Naive B cell (primary cell): ENCODE measurements at places on chromosomes 2 and 18. TPM values are rescaled to one million over a fixed set of nuclear protein-coding genes. Genes with fewer than 3 reads are reported as not detected.
A peak's percentile ranks its signal among the peaks of the same experiment; 100 is the strongest.

The CRYBA2 gene
- polyA plus RNA-seq: not detected

The ALPP gene
- not detected for polyA plus RNA-seq

The MROH2A gene
- polyA plus RNA-seq: not detected

The CCDC85A gene
- not detected for polyA plus RNA-seq

The ZAP70 gene
- 1.9 TPM for polyA plus RNA-seq

The ANKRD30B gene
- polyA plus RNA-seq: not detected

The TRIM43 gene
- polyA plus RNA-seq: not detected

The ABHD1 gene
- polyA plus RNA-seq: 1.3 TPM

The CCDC148 gene
- not detected for polyA plus RNA-seq

The PLCD4 gene
- not detected for polyA plus RNA-seq

The DCDC2C gene
- polyA plus RNA-seq: not detected

The NGEF gene
- not detected for polyA plus RNA-seq

The ATG4B gene
- polyA plus RNA-seq: 61.5 TPM

The VWA3B gene
- not detected for polyA plus RNA-seq

- no peak overlapping the region for H3K27ac ChIP-seq
- H3K27me3 ChIP-seq: no peaks in the 10 kb centered on the region
- DNase-seq: no peak
- H3K4me3 ChIP-seq: no peak overlapping the region
- H3K4me1 ChIP-seq: peaks cover 13% of the 10 kb centered on the region
Measured at GRCh38 chr18:35653392-35654135, 72.0 kb downstream of the GALNT1 start.

DNA sequence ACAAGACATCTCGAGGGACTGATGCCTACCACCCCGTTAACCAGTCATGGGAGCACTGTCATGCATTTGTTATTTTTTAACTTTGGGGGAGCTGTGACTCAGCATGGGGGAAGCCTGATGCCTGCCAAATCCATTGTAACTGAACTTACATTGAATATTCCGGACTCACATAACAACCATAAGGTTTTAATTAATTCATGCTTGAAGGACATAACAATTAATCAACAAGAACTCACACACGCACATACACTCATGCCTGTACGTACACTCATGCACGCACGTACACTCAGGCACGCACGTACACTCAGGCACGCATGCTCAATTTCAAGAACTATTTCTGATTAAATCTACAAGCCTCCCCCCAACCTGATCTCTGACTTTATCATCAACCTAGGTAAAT, 1639.1 kb downstream of the SUCLG1 start:
- H3K36me3 ChIP-seq: no peaks in the 10 kb centered on the region
- no peak for DNase-seq
- no peak overlapping the region for H3K4me3 ChIP-seq
- H3K27ac ChIP-seq: no peak overlapping the region
- H3K27me3 ChIP-seq: no peaks in the 10 kb centered on the region
- no peaks in the 10 kb centered on the region for H3K4me1 ChIP-seq

DNA sequence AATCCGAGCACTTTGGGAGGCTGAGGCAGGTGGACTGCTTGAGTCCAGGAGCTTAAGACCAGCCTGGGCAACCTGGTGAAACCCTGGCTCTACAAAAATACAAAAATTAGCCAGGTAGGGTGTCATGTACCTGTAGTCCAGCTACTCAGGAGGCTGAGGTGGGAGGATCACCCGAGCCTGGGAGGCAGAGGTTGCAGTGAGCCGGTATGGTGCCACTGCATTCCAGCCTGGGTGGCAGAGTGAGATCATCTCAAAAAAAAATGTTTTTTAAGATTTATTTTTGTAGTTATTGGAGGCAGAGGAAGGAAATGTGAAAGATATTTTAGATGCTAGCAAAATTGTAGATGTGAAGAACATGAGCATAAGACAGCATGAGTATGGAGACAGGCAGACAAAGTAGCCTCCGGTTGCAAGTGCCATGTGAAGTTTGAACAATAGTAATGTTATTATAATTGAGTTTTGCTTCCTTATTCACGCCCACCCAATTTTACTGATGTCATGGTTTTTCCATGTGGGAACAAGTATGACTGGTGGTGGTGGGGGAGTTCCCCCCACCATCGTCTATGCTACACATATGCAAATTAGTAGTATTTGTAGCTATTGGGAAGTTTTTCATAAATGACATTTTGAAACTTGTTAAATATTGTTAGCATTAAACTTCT, 18.0 kb downstream of the REL start:
- H3K27ac ChIP-seq: peak overlapping the region; percentile 78
- H3K36me3 ChIP-seq: peaks cover 22% of the 10 kb centered on the region
- H3K4me1 ChIP-seq: peaks cover 21% of the 10 kb centered on the region
- DNase-seq: no peak
- H3K4me3 ChIP-seq: no peak overlapping the region

DNA sequence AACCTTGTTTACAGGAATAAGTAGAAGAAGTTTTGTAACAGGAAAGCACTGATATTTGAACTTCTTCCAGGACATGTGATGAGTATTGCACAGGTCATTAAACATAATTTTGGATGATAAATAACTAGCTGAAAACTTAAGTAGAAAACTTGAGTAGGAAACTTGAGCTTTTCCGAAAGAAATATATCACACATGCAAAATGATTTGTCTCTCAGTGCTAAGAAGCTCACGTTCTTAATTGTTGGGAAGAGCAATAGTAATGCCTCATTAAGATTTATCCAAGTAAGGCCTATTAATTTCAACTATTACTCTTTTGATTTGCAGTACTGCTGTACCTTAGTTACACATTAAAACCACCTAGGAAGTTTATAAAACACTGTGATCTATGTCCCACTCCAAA, 1921.9 kb upstream of the LRRTM1 start:
- no peaks in the 10 kb centered on the region for H3K36me3 ChIP-seq
- H3K4me3 ChIP-seq: no peak overlapping the region
- H3K4me1 ChIP-seq: no peaks in the 10 kb centered on the region
- no peak for DNase-seq
- H3K27me3 ChIP-seq: no peaks in the 10 kb centered on the region

DNA sequence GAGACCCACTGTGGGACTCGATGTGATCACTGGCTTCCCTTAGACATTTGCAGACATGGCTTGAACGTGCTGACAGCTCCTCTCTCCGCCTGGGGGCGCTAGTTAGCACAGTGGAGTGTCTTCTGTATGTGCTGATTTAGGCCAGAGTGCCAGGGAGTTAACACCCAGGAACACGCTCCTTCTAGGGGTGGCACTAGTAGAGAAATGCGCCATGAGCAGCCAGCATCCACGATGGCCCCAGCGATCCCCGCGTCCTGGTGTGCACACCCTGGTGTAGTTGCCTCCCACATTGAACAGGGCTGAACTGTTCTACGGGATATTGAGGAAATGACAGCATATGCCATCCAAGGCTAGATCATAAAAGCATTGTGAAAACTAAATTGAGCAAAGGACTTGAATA, 11.4 kb upstream of the NMUR1 start:
- no peak overlapping the region for H3K4me3 ChIP-seq
- H3K36me3 ChIP-seq: peaks cover 8% of the 10 kb centered on the region
- peaks cover 29% of the 10 kb centered on the region for H3K4me1 ChIP-seq
- no peak for DNase-seq

GRCh38 chr2:98346311-98347236, at the start of gene CNGA3:
CNGA3 (plus strand) TSS chr2:98346456; CDS start chr2:98369976, 23,520 bp downstream.
- H3K4me1 ChIP-seq: peaks cover 22% of the 10 kb centered on the region
- H3K36me3 ChIP-seq: peaks cover 8% of the 10 kb centered on the region
- DNase-seq: peak; percentile 15
- no peak within 1 kb of the TSS for H3K27ac ChIP-seq
- H3K27me3 ChIP-seq: peaks cover 82% of the 10 kb centered on the region

DNA sequence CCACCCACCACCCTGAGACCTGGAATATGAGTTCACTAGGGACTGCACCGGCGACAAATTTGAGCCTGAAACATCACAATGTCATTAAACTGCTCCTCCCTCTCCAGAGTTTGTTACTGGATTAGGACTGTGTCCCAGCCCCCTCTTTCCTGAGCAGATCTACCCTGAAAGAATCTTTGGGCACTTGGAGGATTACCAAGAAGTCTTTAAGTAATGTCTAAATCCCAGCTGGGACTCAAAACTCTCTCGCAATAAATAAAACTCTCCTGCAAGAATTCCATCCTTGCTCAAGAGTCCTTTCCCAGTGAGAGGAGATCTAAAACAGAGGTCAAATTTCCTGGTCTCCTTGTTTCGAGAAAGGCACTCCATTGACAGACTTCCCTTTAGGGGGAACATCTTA, 20.9 kb downstream of the GKN2 start:
- peaks cover 6% of the 10 kb centered on the region for H3K4me1 ChIP-seq
- H3K27me3 ChIP-seq: peaks cover 12% of the 10 kb centered on the region
- H3K4me3 ChIP-seq: no peak overlapping the region
- no peak overlapping the region for H3K27ac ChIP-seq

GRCh38 chr2:29082804-29083495, 8.6 kb upstream of the PCARE start:
- H3K27me3 ChIP-seq: peaks cover 8% of the 10 kb centered on the region
- H3K4me1 ChIP-seq: no peaks in the 10 kb centered on the region
- DNase-seq: no peak
- H3K27ac ChIP-seq: no peak overlapping the region

DNA sequence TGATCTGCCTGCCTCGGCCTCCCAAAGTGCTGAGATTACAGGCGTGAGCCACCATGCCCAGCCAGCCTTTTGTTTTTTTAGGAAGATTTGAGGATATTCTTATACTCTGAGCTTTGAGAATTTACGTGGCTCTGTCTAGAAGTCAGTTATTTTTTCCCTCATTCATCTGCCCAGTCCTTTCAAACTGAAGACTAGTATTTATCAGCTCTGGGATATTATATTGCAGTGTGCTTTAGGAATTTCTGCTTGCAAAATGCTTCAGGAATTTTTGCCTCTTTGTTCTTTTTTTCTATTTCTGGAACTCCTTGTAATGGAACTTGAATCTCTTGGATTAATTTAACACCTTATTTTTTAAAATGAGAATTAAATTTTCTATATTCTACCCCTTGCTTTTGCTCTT, 22.6 kb downstream of the ACSL3 start:
- no peak overlapping the region for H3K4me3 ChIP-seq
- H3K27ac ChIP-seq: no peak overlapping the region
- peaks cover 42% of the 10 kb centered on the region for H3K4me1 ChIP-seq
- DNase-seq: no peak

GRCh38 chr2:105450471-105450870, 51.6 kb upstream of the FHL2 start:
- H3K27ac ChIP-seq: no peak overlapping the region
- H3K36me3 ChIP-seq: no peaks in the 10 kb centered on the region
- H3K4me1 ChIP-seq: no peaks in the 10 kb centered on the region
- no peak overlapping the region for H3K4me3 ChIP-seq

DNA sequence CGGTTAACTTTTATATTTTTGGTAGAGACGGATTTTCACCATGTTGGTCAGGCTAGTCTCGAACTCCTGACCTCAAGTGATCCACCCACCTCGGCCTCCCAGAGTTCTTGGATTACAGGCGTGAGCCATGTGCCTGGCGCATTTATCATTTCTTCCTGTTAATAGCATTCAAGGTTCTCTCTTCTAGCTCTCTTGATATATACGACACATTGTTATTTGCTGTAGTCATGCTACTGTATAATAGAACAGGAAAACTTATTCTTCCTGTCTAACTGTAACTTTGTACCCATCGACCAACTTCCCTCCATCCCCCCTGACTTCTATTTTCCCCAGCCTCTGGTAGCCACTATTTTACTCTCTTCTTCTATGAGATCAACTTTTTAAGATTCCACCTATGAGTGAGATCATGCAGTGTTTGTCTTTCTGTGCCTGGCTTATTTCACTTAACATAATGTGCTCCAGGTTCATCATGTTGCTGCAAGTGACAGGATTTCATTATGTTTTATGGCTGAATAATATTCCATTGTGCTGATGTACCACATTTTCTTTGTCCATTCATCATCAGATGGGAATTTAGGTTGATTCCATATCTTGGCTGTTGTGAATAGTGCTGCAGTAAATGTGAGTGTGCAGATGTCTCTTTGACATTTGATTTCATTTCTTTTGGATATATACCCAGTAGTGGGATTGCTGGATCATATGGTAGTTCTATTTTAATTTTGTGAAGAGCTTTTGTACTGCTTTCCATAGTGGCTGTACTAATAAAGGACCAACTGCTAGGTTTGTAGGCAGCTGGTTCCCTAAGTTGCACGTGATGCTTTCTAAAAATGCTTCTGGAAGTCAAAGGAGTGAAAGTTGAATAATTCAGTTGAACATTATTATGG, 205.2 kb downstream of the PRKCE start:
- peaks cover 75% of the 10 kb centered on the region for H3K4me1 ChIP-seq
- H3K4me3 ChIP-seq: no peak overlapping the region
- H3K27ac ChIP-seq: no peak overlapping the region
- H3K27me3 ChIP-seq: no peaks in the 10 kb centered on the region

- H3K4me3 ChIP-seq: no peak overlapping the region
- H3K27ac ChIP-seq: no peak overlapping the region
- H3K36me3 ChIP-seq: no peaks in the 10 kb centered on the region
- H3K4me1 ChIP-seq: no peaks in the 10 kb centered on the region
- H3K27me3 ChIP-seq: no peaks in the 10 kb centered on the region
- DNase-seq: no peak
Measured at GRCh38 chr2:6078414-6078813, 386.2 kb downstream of the SOX11 start.

GRCh38 chr18:38868757-38869156, 1303.2 kb upstream of the CELF4 start:
- H3K4me3 ChIP-seq: no peak overlapping the region
- H3K27ac ChIP-seq: no peak overlapping the region

- H3K27ac ChIP-seq: no peak overlapping the region
- no peaks in the 10 kb centered on the region for H3K36me3 ChIP-seq
- H3K4me1 ChIP-seq: no peaks in the 10 kb centered on the region
- H3K27me3 ChIP-seq: peaks cover 7% of the 10 kb centered on the region
- H3K4me3 ChIP-seq: no peak overlapping the region
Measured at GRCh38 chr2:120783371-120783791, 47.7 kb downstream of the GLI2 start.

DNA sequence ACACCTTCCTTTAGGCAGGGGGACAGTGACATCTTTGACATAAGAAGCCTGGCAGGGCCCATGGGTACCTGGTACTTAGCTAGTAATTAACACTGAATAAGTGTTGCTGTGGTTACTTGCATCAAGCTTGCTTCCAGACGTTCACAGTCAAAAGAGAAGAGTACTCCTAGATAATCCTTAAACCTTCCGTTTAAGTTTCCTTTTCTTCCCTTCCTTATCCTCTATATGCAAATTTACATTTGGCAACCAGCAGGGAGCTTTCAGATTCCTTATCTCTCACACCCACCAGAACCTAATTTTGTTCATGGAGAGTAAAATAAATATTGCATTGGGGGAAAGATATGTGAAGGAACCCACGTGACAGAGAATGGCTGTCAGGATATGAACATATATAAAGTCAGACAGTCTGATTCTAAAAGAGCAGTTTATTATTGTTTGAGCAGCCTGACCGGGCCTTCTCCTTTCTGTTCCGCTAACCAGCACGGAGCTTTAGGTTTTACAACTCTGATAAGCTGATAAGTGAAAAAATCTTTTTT, 7.8 kb upstream of the RAB31 start:
- no peaks in the 10 kb centered on the region for H3K36me3 ChIP-seq
- no peak overlapping the region for H3K27ac ChIP-seq
- peaks cover 16% of the 10 kb centered on the region for H3K4me1 ChIP-seq
- no peaks in the 10 kb centered on the region for H3K27me3 ChIP-seq
- DNase-seq: no peak

- H3K36me3 ChIP-seq: peaks cover 16% of the 10 kb centered on the region
- no peak overlapping the region for H3K27ac ChIP-seq
Measured at GRCh38 chr2:39730685-39731302, 48.3 kb downstream of the THUMPD2 start.
